ENCODE measurements at places on chromosomes 4 and X.

GRCh38 chrX:119406776-119407175 is 7.6 kb downstream of the SLC25A43 start:
- DNase-seq, result no peak

DNA sequence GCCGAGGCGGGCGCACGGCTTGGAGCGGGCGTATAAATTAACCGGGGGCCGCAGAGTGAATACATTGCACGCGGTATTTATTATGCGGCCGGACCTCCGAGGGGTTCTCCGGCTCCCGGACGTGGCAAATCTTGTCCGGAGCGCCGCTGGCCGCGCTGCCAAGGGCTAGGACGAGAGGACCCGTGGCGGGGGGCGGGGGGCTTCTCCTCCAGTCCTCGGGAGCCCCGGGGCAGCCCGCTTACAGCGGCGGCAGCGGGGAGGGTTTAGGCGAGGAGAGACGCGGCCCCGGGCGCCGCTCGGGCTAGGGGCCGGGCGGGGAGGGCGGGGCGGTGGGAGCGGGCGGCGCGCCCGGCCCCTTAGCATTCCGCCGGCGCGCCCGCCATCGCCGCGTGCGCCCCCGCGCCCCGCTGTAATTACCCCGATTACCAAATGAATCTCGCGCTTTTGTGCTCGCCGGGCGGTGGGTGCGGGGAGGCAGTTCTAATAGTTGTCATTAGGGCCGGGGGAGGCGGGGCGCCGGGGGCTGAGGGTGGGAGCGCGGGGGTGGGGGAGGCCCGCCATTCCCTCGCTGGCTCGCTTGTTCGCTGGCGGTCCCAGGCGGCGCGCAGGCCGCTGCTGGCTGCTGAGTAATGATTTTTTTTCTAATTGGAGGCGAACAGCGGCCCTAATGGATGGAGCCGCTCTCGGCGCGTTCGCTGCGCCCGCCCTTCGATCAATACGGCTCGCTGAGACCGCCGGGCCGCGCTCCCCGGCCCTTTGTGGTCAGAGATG is 276.6 kb downstream of the BCOR start:
- no peak for DNase-seq

DNA sequence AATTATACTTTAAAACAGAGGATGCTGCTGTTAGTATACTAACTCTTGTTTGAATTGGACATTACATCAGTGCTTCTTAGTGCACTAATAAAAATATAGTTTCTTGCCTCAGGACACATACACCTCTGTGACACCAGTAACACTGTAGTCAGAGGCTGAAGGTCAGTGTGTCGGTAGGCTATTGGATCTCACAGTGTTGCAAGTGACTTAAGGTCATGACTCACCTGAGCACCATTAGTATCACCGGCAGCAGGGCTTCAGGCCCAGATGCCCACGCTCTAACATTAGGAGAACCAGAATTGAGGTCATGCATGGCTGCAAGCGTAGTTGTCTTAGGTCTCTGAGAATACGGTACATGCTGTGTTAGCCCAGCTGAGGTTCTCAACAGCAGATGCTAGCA is 15.2 kb downstream of the ETDC start:
- no peak for DNase-seq

- DNase-seq, result no peak
Measured at GRCh38 chr4:140937866-140938265, 181.7 kb upstream of the TBC1D9 start.

- peak; percentile 49 for DNase-seq
Measured at GRCh38 chr4:6942238-6942800, 32.7 kb downstream of the TBC1D14 start.

- DNase-seq, result no peak
Measured at GRCh38 chr4:110704748-110705439, 82.0 kb upstream of the PITX2 start.

DNA sequence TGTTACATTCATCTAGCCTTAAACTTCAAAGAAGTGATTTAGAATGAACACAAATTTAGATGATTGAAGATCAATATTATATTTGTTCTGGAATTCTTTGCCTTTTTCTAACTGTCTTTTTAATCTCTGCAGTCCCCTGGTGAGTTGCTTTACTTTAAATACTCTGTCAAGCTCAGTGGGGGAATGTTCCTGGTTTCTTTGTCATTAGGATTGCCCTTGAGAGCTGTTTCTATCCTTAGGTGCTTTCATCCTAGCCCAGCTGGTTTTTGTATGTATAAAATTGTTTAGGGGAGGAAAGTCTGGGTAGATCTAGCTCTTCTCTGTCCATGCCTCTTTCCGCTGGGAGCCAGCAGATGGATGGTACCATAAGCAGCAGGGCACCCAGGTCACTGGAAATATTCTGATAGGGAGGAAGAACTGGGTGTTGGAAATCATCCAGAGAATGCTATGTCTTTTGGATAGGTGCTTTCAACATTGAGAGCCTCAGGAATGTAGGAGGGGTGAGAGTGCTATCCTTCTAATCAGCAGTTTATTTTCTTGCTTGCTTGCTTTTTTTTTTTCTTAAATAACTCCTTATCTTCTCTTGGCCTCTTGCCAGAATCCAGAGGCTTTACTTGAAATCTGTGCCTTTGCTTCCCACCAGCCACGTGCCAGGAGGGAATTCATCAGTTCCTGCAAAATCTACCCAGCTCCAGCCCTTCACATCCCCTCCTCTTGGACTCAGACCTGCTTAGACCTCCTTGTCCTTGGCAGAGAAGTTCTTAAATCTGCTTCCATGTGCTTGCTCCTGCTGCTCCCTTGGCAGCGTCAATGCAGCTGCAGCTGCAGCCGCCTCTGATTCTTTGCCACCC is 215.3 kb upstream of the ANXA3 start:
- DNase-seq, result no peak

- DNase-seq, result no peak
Measured at GRCh38 chrX:137354851-137355250, 211.1 kb upstream of the ZIC3 start.

DNA sequence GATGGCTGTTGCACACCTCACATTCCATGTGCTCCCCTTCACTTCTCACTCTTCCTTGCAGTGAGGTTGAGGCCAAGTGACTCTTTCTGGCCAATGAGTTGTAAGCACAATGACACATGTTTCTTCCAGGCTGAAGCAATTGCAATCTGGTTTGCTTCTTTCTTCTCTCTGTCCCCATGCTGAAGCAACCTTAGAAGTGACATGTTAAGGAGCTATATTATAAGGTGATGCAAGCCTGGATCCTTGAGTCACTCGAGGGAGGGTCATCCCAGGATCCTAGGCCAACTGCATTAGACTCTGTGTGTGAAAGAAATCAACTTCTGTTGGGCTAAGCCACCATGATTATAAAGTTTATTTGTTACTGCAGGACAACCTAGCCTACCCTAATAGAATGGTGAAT is 45.5 kb upstream of the HS3ST1 start:
- no peak for DNase-seq
